CD4-positive, alpha-beta T cell treated with Interleukin-6 for 4 hours (primary cell): ENCODE measurements at places on chromosomes 12 and 14.

GRCh38 chr12:108832730-108833354, 24.5 kb downstream of the SSH1 start:
- DNase-seq = no peak

GRCh38 chr14:37453985-37454384, 141.1 kb downstream of the FOXA1 start:
- DNase-seq = no peak

DNA sequence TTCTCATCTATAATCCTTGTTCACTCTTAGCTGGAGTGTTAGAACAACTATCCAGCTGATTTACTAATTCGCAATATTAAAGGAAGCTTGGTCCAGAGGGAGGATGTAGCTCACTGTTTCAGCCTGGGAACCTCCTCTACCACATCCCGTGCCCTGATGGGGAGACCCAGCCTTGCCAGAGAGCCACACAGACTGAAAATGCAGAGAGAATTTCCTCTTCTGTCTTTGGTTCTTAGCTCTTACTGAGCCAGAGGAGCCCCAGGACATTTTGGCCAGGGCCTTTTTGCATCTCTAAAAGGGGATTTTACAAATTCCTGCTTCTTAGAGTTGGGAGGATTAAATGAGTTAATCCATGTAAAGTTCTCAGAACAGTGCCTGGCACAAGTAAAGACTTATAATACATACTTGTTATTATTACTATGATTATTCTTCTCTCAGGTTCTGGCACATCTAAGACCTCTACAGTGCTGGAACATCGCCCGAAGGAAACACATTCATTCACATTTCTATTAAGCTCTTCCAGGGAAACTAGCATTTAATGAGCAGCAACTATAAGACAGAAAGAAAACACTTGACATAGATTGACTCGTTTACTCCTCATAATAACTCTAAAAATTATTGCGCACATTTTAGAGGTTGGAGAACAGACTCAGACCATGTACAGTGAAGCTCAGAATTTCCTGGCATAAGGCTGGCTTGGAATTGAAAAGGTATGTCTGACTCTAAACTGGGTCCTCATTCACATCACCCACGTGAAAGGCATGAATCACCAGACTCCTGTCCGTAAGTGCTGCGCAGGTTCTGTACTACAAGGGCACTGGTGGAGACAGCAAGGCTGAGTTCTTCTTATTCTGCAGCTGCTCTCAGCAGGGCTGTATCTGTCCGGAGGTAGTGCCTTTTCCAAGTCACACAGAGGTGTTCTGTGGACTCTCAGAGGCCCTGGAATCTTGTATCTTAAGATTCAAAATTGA, 27.8 kb upstream of the AEBP2 start:
- DNase-seq = no peak

- no peak for DNase-seq
Observed at GRCh38 chr14:92004062-92004461, 35.8 kb downstream of the TRIP11 start.

GRCh38 chr12:75476071-75476470, 4.5 kb upstream of the GLIPR1 start:
- DNase-seq = no peak

GRCh38 chr12:32309811-32310736, 89.3 kb upstream of the FGD4 start:
- DNase-seq = no peak

GRCh38 chr12:102954134-102954533, 3.3 kb upstream of the ASCL1 start:
- no peak for DNase-seq

DNA sequence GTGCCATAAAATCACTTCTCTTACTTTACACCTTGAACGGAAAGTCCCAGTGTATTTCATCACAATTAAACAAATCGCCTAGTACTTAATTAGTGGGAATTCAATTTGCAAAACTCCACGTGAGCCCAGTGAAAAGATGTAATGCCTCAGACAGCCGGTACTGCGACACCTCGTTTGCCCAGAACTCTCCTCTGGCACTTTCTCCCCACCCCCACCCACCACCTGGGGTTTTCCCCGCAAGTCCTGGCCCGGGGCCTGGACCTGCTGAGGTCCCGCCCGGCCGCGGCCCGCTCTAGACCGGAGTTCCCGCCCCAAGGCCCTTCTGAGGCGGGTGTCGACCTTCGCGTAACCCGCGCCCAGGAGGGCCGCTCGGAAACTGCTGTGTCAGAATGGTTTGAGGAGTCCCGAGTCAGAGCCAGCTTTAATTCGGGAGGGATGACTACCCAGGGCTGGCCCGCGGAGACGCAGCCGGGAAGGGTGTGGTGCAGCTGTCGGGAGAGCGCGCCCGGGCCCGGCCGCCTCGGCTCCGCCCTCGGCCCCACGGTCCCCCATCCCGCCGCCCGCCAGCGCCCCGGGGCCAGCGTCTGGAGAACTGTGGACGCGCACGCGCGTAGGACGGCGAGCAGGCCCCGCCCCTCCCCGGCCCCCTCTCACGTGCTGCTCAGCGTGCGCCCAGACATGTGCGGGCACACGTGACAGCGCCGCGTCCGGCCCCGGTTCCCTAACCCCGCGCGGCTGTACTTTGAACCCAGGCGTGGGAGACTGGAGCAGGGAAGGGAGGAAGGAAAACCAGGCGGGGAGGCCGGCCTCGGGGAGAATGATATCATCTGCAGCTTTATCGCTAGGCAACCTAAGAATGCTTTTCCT, 10.8 kb downstream of the BHLHE41 start:
- peak; percentile 83 for DNase-seq

GRCh38 chr14:64845878-64846277, 33.8 kb downstream of the SPTB start:
- DNase-seq = no peak

DNA sequence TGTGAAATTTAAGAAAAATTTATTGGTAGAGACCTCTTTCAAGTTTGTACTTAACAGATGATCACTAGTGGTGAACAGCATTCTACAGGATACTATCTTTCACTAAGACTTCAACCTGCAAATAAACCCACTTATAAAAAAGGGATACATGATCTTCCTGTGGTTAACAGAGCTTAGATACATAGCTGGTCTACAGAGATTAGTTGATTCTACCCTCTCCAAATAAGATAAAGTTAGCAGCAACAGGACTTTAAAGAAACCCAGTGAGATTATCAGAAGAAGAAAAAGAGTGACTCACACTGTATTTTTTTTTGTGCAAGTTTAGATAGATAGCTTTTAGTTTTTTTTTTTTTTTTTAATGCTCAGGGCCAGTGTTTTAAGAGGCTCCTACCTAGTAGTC, 34.5 kb downstream of the USP44 start:
- no peak for DNase-seq

GRCh38 chr12:26791301-26791791, 41.6 kb downstream of the ITPR2 start:
- DNase-seq = no peak

GRCh38 chr12:7169951-7170350, 19.5 kb upstream of the PEX5 start:
- no peak for DNase-seq

GRCh38 chr12:107318556-107318805, 225.1 kb upstream of the CRY1 start:
- DNase-seq = no peak

GRCh38 chr12:101713059-101713682, 15.7 kb downstream of the CHPT1 start:
- no peak for DNase-seq

DNA sequence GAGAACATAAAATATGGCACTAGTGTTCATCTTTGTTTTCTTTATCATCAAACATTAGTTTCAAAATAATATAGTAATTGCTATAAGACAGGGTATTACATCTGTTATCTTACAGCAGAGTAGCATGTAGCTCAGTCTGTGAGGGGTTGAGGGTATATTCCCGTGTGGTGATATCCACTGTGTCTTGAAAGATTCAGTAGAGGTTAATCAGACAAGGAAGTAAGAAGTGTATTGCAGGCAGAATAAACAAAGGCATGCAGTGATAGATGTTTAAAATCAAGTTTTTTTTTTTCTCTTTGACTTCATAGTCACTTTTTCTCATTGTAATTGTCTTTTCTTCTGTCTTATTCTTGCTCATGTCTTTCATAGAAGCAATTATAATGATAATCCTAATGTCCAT, 48.3 kb downstream of the METTL25 start:
- DNase-seq = no peak

GRCh38 chr14:102878174-102878969, 44.1 kb upstream of the AMN start:
- DNase-seq = no peak

DNA sequence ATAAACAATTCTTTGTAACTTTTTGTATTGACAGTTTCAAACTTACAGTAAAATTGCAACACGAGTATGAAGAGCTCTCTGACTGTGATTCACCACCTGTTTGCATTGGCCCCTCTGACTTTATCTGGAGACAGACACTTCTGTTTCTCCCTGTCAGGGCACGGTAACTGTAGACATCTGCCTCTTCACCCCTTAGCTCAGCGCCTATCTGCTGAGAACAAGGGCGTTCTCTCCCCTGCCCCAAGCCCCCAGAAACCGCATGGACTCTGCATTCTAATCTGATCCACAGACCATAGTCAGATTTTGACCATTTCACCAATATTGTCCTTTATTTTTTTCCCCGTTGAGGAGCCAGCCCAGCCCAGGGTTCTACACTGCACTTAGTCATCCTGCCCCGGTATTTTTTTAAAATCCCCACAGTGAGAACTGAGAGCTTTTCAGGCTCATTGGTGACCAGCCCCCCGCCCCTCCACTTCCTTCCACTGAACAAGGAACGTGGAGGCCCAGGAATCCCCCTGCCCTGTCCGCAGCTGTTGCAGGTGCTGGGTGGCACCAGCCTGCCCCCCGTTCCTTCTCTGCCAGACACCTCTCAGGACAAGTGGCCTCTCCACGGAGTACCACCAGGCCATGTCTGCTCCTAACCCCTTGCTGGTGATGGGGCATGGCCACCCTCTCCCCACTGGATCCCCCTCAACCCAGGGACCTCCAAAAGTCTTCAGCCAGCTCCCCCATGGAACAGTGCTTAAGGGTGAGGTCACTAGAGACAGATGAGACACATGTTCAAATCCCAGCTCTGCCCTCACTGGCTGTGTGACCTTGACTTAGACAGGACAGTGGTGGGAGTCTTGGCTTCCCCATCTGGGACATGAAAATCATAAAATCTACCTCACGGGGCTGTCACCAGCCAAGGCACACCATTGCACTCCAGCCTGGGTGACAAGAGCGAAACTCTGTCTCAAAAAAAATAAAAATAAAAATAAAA, 11.2 kb downstream of the RHOF start:
- DNase-seq = peak; percentile 63

DNA sequence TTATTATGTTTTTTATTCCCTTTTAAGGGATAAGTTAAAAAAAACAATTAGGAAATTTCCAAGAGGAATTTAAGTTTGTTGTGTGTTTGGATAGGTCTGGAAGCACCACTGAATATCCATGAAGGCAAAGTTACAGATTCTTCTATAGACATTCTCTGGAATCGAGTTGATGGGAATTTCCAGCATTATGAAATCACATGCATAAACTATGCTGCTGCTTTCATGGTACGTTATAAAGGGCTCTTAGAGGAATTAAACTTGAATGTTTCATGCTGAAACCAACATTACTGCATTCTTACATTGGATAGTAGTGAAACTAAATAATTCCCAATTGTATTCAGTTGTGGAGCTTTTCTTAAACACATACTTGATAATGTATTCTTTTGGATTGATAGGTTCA, 21.5 kb upstream of the PTPRQ start:
- DNase-seq = no peak

- no peak for DNase-seq
Observed at GRCh38 chr14:38366374-38366773, 110.5 kb upstream of the CLEC14A start.

GRCh38 chr12:12979731-12980259, 20.3 kb downstream of the HEBP1 start:
- DNase-seq = no peak

DNA sequence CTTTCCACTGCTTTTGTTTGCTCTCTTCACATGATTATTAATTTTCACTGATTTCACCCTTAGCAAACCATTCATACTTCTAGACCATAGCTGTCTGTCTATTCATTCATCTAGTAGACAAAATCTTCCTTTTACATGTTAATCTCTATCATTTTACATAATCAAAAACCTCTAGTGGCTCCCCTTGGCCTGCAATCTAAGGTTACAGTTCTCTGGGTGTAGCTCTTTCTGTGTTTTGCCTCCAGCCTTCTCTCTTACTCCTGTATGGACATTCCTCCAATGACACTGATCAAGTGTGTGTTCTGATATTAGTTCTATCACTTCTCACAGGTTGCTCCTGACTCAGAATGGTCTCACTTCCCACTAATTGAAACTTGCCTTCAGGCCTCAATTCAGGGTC, 56.4 kb downstream of the PRKCH start:
- no peak for DNase-seq

GRCh38 chr12:66379616-66380015, 77.3 kb downstream of the HELB start:
- DNase-seq = no peak

DNA sequence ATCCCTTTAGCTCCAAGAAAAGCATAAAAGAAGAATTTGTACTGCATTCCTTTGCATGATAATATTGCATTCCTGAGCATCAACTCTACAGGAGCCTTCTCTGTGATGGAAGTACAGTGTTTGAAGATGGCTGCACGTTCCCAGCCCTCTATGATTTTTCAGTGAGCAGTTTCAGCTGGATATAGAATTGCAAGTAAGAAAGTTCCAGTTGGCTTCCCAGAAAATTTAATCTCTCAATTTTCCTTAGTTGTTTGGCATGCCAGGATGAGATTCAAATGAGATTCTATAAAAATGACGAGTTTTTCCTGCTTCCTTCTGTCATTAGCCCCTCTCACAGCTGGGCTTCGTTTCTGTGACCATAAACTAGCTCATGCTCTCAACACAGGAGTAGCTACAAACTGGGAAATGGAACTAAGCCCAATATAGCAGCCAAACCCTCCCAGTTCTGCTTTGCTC, 109.9 kb downstream of the TTC8 start:
- DNase-seq = no peak

DNA sequence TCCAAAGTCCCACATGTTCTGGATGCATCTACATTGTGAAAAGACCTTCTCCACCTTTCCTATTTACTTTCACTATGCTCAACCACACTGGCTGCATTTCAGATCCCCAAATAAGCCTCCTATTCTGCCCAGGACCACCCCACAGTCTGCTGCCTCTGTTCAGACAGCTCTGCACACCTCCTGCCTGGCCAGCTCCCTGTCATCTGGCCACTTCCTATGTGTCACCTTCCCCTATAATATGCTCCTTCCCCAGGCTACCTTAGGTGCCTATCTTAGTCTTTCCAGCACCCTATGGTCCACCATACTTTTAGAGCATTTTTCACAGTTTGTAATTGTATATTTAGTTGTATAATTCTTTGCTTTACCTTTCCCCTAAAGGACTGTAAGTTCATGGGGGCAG, 50.5 kb downstream of the IFNG start:
- DNase-seq = no peak

- DNase-seq = no peak
Observed at GRCh38 chr14:102870994-102871831, 51.2 kb upstream of the AMN start.

GRCh38 chr14:29446971-29447370, 480.7 kb downstream of the PRKD1 start:
- DNase-seq = no peak

DNA sequence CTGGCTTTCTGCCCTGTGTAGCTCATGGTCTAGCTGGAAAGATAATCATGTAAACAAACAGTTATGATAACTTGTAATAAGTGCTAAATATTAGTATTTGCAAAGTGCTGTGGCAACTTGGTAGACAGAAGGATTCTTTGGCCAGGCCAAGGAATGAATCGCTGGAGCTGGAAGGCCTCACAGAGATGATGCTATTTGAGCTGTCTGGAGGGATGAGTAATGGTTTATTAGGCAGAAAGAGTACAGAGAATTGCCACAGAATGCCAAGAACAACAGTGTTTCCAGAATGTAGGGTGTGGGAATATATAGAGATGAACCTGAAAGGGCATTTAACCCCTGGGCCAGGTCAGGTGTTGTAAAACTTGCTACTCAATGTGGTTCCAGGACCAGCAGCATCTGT, 27.6 kb downstream of the OTX2 start:
- DNase-seq = no peak
